ENCODE measurements at places on chromosomes 5 and 9.

DNA sequence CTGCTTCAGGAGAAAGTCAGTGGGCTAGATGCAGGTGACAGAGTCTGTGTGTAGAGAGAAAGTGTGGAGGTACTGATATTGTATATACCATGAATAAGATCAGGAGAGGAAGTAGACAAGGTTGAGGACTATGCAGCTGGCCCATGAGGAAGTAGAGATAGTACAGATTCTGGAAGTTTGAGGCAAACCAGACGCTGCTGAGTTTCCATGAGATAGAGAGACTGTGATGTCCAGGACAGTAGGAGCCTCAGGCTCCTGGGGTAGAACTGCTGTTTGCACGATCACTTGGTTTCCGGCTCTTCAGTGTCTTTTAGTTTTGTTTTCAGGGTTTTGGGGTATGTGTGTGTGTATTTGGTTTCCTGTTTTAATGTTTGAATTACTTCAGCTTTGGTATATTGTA is 13.6 kb downstream of the OTULINL start:
- DNase-seq: no peak

DNA sequence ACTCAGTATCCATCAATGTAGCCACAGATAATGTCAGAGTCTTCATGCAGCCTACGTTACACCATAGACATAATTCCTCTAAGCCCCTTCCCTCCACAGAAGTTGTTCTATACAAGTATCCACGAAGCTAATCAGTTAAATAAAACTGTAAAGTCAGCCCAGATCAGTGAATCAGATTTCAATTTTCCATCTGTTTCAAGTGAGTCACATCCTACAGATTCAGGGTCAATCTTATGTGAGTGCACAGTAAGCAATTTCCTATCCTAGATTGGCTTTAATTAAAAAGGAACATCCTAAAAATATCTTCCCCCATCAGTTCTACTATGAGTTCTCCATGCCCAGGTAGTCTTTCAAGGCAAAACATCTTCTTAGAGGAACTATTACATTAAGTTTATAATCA is 402.5 kb downstream of the EFNA5 start:
- no peak for DNase-seq

DNA sequence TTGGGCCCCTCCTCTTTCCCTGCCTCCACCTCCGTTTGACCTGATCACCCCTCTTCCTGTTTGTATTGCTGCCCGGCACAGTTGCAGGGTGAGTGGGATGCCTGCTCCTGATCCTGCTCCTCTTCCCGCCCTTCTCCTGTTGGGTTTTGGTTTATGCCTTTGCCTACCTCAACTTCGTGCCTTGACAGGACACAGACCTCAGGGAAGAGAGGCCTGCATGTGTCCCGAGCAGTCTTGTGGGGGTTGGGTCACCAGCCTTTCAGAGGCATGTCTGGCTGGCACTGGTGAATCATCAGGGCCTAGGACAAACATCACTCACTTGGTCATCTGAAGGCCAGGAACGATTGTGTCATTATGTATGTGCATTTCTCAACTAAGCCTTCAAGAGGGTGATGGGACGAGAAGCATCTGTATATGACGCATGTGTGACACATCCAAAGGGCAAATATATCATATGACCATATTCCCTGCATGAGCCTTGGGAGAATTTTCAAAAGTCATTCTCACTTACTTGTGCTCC is 56.9 kb downstream of the NPR3 start:
- DNase-seq: no peak

- DNase-seq: peak; percentile 42
These were observed 6.0 kb downstream of the RALGDS start for GRCh38 chr9:133114886-133115603.

DNA sequence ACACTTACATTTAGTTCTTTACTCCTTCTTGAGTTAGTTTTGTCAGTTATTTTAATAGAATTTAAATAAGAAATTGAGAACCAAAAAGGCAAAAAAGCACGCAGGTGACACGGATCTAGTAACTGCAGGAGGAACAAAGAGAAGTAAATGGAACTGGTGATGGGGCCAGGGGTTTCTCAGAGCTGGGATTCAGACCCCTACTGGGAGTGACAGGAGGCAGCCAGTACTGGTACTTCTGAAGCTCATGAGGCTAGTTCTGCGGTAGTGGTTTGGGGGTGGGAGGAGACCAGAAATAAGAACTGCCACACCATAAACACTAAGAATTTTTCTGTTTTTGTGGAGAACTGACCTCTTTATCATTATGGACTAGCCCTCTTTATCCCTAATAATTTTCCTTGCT is 48.2 kb downstream of the OXCT1 start:
- DNase-seq: no peak

DNA sequence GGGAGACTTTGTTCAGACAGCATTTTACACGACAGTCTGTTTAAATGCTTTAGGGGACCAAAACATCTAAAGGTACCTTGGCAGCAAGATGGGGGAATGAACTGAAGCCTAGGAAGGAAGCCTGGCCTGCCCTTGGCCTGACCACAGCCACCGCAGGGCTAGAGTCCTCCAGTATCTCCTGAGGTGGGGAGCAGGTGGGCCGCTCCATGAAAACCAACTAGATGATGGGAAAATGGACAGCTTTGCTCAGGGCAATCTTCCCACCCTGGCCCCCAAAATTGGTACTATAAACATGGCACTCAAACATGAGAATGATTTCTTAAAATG is 153.3 kb downstream of the AUH start:
- DNase-seq: no peak

GRCh38 chr5:156340893-156341292 is 13.9 kb downstream of the SGCD start:
- DNase-seq: no peak

- DNase-seq: no peak
These were observed 110.8 kb downstream of the LHFPL2 start for GRCh38 chr5:78537821-78538220.

- DNase-seq: no peak
These were observed 114.4 kb downstream of the DROSHA start for GRCh38 chr5:31417512-31417911.

DNA sequence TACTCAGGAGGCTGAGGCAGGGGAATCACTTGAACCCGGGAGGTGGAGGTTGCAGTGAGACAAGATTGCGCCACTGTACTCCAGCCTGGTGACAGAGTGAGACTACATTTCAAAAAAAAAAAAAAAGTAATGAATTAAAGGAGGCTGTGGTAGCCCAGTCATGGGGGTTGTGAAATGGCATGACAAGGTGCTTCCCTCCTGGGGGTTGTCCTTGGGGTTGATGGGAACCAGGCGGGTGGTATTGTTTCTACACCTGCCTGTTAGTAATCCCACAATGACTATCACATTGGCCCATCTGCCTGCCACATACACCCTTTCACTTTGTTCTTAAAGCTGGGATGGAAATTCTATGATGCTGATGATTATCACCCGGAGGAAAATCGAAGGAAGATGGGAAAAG is 5.6 kb downstream of the IDNK start:
- no peak for DNase-seq

DNA sequence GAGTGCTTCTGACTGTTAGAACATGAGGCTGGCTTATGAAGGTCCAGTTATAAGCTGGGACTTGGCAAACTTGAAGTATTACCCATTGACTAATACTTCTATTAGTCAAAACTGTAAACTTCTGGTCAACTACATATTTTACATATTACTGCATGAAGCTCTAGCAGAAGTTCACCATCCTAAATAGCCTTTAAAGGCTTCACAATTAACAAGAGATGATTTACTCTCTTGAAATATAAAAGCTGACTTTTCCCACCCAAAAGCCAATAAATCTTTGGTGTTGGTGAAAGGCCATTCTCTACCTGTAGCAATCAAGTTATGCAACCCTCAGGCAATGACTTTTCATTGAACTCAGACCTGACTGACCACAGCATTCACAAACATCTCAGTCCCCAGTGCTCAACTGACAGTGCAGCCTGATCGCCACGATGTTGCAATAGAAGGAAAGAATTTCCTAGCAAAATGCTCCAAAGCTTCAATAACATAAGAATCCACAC is 345.6 kb downstream of the EBF1 start:
- DNase-seq: no peak

GRCh38 chr9:113598883-113599282 is 135.4 kb downstream of the RGS3 start:
- DNase-seq: no peak

GRCh38 chr9:83714329-83714728 is 6.6 kb upstream of the UBQLN1 start:
- no peak for DNase-seq

DNA sequence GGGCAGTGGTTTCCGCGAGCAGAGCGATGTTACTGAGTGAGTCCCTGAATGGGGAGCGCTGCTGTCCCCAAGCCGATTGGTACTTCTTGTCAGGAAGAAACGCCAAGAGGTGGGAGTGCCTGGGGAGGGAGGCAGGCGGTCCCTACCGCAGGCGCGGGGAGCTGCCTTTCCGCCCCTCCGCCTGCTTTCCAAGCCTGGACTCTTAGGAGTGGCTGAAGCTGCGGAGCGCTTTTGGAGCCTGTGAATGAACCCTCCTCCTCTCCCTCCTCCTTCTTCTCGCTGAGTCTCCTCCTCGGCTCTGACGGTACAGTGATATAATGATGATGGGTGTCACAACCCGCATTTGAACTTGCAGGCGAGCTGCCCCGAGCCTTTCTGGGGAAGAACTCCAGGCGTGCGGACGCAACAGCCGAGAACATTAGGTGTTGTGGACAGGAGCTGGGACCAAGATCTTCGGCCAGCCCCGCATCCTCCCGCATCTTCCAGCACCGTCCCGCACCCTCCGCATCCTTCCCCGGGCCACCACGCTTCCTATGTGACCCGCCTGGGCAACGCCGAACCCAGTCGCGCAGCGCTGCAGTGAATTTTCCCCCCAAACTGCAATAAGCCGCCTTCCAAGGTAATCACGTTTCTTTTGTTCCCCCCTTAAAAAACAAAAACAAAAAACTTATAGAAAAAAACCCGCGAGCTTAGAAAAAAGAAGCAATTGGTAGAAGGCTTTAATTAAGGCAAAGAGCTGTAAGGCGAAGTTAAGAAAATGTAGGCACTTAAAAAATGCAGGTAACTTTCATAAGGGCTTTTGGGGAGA is at the start of gene VCAN:
Gene VCAN (plus strand): TSS at position 340 of the 808 bp plus-strand sequence. CDS start 11,775 bp downstream, outside the sequence.
- DNase-seq: no peak

GRCh38 chr5:7274203-7274602 is 121.7 kb upstream of the ADCY2 start:
- no peak for DNase-seq

- no peak for DNase-seq
These were observed 468.1 kb downstream of the SPATA31D1 start for GRCh38 chr9:82456642-82457041.

DNA sequence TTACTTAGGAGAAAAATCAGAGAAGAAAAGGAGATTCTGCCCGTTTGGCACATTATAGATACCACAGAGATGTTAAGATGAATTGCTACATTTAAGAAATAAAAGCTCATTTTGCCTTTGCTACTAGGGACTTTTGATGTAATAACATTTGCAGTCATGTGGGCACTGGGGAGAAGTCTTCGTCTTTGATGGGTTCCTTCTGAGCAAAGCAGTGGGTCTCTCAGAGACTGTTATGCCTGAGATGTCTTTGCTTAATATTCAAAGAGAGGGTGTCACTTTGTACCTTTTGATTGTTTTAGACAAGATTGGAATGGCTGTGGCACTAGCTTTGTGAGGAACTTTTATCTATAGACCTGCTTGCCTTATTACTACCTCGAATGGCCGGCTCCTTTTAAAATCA is 25.0 kb downstream of the SLC25A25 start:
- DNase-seq: no peak

DNA sequence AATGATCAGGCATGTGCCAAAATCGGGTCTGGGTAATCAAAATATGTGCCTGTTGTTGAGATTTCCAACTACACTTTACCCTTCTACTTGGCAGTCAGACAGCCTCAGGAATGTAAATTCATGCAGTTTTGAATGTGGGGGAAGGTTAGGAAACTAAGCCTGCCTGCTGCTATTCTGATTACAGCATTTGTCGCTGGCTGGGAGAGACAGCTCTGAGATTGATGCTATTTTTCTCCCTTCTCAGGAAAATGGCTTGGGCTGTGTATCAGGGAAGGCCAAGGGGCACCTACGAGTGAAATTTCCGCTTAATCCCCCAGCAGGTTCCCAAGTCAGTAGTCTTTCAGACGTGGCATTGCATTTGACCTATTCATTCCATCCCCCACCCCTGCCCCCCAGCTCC is 3.6 kb upstream of the RGS7BP start:
- no peak for DNase-seq

- no peak for DNase-seq
These were observed 9.0 kb downstream of the MOCS2 start for GRCh38 chr5:53100606-53101005.

DNA sequence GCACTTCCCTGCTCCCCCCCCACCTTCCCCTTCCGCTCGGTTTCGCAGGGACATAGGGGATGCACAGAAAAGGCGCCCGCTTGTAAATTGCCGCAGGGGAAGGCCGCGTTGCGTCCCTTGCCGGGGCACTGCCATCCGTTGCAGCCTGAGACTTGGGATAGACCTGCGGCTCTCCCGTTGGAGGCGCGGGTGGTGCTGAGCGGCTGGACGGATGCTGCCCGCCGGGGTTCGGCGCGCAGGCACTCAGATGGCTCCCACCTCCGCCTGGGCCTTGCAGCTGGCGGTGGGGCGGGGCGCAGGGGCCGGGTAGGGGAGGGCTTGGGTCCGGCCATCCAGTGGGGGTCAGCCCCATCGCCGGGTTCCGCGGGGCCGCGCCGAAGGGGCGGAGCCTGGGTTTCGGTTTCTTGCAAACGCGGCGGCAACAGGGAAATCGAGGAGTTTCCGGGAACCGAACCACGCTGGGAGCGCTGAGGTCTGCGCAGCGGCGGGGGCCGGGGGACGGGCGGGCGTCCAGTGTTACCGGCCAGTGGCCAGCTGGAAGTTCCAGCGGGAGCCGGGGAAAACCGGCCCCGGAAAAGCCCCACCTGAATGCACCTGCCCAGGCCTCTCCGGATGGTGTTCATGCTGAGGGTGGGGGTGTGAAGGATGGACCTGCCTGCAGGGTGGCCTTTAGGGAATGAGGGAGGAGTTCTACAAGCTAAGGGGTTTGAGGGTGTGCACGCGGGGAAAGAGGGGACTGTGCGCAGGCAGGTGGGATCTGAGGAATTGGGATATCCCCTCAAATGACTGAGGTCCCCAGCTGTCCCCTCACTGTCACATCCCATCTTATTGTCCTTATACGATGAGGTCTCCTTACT is 6.3 kb upstream of the IRF1 start:
- no peak for DNase-seq

GRCh38 chr9:92644278-92644677 is 25.7 kb downstream of the IPPK start:
- DNase-seq: no peak

DNA sequence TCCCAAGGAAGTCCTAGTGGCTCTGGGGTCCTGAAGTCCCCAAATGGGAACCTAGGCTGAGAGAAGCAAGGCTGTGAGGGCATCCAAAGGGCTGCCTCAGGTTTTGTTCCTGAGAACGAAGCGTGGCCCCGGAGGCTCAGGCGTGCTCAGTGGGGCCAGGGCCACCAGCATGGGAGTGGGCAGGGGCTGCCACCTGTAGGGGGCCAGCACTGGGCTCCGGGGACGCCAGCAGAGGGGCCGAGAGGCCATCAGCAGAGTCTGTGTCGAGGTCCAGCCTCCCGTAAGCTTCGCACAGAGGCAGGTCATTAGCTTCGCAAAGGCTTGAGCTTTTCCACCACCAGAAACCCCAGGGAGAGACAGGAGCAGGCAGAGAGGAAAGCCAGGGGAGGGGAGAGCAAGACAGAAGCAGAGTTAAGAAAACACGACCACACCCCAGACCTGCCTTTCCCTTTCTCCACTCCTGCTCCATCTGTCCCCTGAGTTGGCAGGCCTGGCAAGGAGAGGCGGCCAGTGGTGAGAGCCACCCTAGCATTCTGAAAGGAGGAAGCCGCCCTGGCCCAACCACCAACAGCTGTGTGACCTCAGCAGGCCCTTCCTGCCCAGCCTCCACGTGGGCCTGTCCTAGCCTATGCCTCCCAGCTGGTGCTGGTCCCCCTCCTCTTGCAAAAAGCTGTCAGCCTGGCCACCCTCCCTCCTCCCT is 5.5 kb upstream of the SURF6 start:
- DNase-seq: no peak
